Stimulated activated CD8-positive, alpha-beta memory T cell treated with anti-CD3 and anti-CD28 coated beads, Interleukin-12 subunit alpha, Interleukin-12 subunit beta, amount 100 ng/mL, for 4 hours (primary cell): ENCODE measurements at places on chromosomes 12 and 14.

DNA sequence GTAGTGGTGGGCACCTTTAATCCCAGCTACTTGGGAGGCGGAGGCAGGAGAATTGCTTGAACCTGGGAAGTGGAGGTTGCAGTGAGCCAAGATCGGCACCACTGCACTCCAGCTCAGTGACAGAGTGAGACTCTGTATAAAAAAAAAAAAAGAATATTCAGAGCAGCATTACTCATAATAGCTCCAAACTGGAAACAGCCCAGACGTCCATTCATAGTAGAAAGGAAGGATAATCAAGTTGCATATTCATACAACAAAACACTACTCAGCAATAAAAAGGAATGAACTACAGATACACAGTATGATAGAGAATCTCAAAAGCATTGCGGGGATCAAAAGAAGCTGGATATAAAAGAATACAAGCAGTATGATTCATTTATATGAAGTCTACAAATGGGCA lies 19.1 kb downstream of the TMEM30B start:
- no peak for DNase-seq

GRCh38 chr14:98411154-98411553 lies 860.8 kb downstream of the BCL11B start:
- no peak for DNase-seq

- no peak for DNase-seq
Observed at GRCh38 chr12:73935817-73936216, 601.8 kb upstream of the ATXN7L3B start.

DNA sequence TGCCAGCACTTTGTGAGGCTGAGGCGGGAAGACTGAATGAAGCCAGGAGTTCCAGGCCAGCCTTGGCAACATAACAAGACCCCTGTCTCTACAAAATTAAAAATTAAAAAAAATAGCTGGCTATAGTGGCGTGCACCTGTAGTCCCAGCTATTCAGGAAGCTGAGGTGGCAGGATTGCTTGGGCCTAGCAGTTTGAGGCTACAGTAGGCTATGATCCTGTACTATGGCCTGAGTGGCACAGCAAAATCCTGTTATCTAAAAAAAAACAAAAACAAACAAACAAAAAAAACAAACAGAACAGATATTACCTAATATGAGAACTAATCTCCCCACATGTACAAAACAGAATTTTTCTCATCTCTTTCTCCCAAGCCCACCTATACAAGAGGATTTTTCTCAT lies 15.7 kb downstream of the TMEM116 start:
- DNase-seq = no peak

GRCh38 chr12:21675096-21675495 lies 17.5 kb upstream of the LDHB start:
- DNase-seq = no peak

GRCh38 chr12:92078167-92079053 lies 67.2 kb downstream of the BTG1 start:
- no peak for DNase-seq

- no peak for DNase-seq
Observed at GRCh38 chr14:99755629-99756603, 37.3 kb upstream of the EML1 start.

DNA sequence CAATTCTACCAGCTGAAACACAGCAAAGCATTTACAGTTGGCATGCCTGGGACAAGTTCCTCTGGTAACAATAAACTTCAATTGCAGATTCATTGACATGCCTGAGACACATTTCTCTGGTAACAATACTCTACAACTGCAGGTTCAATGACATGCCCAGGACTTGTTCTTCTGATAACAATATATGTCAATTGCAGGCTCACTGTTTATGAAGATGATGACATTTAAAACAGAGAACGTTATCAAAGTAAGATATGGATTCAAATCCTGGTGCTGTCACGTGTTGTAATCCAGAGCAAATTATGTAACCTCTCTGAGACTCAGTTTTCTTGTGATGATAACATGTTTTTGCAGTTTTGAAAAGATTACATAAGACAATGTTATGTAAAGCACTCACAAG lies 20.5 kb downstream of the KITLG start:
- DNase-seq = no peak

GRCh38 chr12:128660532-128661225 lies 163.1 kb downstream of the SLC15A4 start:
- DNase-seq = no peak

- DNase-seq = no peak
Observed at GRCh38 chr12:27571463-27571862, 47.5 kb downstream of the PPFIBP1 start.

GRCh38 chr12:23340351-23340750 lies 609.1 kb downstream of the SOX5 start:
- DNase-seq = no peak

DNA sequence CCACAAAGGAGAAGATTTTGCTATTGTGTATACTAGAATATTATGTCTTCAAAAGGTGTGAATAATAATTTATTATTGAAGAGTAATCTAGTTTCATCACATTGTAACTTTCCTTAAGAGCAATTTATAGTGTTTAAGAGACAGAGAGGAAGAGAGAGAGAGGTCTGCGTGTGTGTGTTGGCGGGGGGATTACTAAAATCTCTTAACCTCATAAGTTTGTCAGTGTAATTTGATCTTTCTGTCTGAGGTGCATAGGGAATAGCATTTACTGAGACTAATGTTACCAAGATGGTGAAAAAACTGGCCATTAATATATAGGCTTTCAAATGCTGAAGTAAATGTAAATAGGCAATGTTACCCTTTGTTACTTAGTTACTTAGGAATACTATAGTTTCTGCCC lies 48.2 kb upstream of the BTG1 start:
- no peak for DNase-seq

- DNase-seq = no peak
Observed at GRCh38 chr12:46318037-46318436, 49.2 kb upstream of the SLC38A1 start.

DNA sequence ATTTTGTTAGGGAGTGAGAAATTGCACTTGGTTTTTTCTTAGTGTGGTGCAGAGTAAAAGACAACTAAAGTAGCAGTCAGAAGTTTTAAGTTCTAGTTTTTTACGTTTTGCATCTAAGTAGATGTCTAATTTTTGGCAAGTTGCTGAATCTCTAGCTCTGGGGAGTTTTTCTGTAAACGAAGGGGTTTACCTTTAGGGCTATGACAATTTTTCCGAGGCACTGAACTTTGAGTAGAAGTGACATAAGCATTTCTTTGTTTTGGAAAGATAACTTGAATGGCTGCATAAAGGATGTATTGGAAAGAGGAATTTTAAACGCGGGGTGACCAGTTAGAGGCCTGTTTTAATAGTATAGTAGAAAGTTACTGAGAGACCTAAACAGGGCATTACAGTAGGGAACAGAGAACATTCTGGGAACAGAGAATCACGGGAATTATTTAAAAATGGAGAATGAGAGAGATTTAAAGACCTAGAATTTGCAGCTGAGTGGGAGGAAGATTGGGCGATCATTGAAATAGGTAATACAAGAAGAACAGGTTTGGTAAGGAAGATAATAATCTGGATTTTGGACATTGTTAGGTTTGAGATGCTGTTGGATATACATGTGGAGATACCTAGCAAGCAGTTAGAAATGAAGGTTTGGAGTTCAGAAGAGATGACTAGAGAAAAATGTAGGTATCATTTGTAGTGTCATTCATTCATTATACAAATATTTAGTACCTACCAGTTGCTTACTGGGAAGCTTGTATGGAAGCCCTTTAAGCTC lies 1.2 kb downstream of the ZNF410 start:
- DNase-seq = no peak

- no peak for DNase-seq
Observed at GRCh38 chr12:67327466-67327865, 58.3 kb downstream of the CAND1 start.

- no peak for DNase-seq
Observed at GRCh38 chr12:132367071-132367851, 37.9 kb upstream of the GALNT9 start.

DNA sequence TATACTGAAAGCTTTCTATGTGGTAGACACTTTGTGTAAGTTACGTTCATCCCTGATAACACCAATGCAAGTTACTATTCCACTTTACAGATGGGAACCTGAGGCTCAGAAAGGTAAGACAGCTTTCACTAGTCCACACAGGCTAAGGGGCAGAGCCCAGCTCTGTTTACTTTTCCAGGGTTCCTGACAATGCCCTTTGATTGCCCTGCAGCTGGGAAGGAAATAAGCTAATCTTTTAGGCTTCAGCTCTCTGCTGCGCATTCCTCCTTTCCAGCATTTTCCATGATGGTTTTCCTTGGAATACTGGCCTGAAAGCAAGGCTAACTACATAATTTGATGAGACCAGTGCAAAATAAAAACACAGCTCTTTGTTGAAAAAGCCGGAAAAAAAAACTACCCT lies 185.7 kb upstream of the BTG1 start:
- DNase-seq = no peak

DNA sequence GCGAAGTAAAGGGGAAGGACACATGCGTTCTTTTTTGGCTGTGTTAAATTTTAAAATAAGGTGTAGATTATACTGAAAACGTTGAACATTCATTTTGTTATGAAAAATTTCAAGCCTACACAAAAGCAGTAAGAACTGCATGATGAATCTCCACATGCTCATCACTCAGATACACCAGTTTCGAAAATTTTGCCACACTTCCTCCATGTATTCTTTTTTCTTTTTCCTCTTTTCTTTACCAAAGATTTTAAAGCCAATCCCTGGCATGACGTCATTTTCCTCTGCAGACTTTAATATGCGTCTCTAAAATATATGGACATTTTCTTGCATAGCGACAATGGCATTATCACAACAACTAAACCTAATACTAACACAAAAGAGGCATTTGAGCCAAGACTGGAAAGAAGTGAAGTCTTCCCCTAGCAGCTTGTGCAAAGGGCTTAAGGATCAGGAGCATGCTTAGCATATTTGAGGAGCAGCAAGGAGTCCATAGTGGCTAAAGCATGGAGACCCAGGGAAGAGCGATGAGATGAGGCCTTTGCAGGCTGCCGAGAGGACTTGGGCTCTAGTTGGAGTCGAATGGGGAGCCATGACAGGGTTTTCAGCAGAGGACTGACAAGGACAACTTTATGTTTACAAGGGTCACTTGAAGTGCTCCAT lies 111.9 kb downstream of the ERC1 start:
- no peak for DNase-seq

- no peak for DNase-seq
Observed at GRCh38 chr14:21780429-21781084, 106.9 kb upstream of the OR4E1 start.

GRCh38 chr14:102058146-102058545 lies 28.7 kb downstream of the HSP90AA1 start:
- no peak for DNase-seq

DNA sequence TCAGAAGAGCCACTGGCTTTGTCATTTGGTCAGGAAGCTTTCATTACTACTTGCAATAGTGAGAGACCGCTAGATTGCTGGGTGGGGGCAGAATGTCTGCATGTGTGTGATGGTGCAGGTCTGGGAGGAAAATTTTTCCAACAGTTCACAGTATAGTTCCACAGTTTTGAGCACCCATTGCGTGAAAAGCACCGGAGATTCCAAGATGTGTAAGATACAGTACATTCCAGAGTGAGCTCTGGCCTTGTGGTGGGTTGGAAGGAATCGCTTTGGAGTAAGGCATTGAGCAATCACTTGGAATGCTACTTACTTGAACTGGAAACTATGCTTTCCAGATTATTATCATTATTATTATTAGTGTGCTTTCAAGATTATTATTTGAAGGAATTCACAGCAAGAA lies 47.6 kb upstream of the FRMD6 start:
- DNase-seq = no peak

GRCh38 chr12:119341020-119341419 lies 6.5 kb downstream of the CCDC60 start:
- DNase-seq = no peak

DNA sequence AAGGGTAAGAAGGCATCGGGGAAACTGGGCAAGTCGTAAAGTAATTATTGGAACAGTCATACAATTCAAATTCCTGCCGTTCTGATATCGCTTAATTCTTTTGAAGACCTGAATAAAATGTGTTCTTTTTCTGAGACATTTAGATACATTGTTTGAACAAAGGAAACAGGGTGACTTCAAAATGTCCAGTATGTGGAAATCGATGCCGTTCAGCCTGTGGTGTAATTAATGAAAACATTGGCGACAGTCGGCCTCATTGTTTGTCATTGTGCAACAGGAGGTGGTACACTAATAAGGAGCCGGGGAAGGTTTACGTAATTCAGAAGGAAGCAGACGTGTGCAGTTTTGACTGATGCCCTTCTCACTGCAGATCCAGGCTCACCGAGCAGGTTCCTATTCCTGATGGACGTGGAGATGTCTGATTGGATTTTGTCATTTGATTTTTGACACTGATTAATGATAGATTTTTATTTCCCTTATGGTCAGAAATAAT lies 92.7 kb downstream of the BORCS5 start:
- DNase-seq = no peak

GRCh38 chr12:27999970-28000369 lies 27.4 kb upstream of the PTHLH start:
- no peak for DNase-seq
